ENCODE measurements at places on chromosomes 3 and 15. TPM values are rescaled to one million over a fixed set of nuclear protein-coding genes. Genes with fewer than 3 reads are reported as not detected.

The NR1I2 gene
- total RNA-seq, result 0.69 TPM

The GPR62 gene
- total RNA-seq, result not detected

The LTK gene
- 0.69 TPM for total RNA-seq

The NR2F2 gene
- total RNA-seq, result 17.7 TPM

The CKMT1A gene
- total RNA-seq, result 8.1 TPM

The SAXO2 gene
- 2.2 TPM for total RNA-seq

The MGLL gene
- total RNA-seq, result 82.2 TPM

The CDHR4 gene
- total RNA-seq, result not detected

The GPR15 gene
- total RNA-seq, result not detected

The GFM1 gene
- total RNA-seq, result 20.8 TPM

The SLC28A1 gene
- not detected for total RNA-seq

The CHRM5 gene
- total RNA-seq, result not detected

The MRAS gene
- total RNA-seq, result 17.2 TPM

The SLC24A5 gene
- not detected for total RNA-seq

The HYKK gene
- total RNA-seq, result 1.7 TPM

The TLR9 gene
- total RNA-seq, result not detected

Data from epithelial cell of proximal tubule (primary cell).